ENCODE measurements at places on chromosomes 7 and 10. TPM values are rescaled to one million over a fixed set of nuclear protein-coding genes. Genes with fewer than 3 reads are reported as not detected.

Gene OR6B1
- total RNA-seq, result not detected

Gene CNNM1
- 0.10 TPM for total RNA-seq

Gene PAPOLB
- total RNA-seq, result 1.2 TPM

Gene TFEC
- not detected for total RNA-seq

Gene ABCC2
- total RNA-seq, result 0.39 TPM

Gene IGFBP3
- total RNA-seq, result 0.17 TPM

Gene TDRD1
- total RNA-seq, result not detected

DNA sequence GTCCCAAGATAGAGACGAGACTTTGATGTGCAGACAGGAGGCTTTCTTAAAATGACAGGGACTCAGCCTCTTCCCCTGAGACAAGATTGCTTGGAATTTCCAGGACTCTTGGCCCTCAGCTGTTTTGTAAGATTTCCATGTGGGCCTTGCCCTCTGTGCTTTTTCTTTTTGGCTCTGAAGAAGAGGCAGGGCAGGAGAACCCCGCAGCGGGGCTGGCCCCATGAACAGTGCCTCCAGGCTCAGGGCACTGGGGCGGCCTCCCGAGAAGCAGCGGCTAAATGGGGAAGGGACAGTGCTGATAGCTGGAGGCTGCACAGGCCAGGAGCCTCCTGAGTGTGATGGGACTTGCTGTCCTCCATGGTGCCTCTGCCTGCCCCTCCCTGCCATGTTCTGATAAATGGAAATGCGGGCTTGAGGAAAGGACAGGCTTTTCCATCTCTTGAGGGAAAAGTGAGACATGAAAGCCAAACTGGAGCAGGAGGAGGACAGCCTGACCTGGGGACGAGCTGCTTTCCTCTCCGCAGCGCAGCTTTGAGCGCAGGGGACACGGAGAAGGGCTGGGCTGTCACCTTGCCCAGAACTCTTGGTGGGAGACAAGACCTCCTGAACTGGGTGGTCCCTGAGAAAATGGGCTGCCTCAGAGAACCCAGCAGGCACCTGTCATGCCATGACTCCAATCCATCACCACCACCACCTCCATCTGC is 12.1 kb downstream of the SAP25 start:
- DNase-seq, result no peak

DNA sequence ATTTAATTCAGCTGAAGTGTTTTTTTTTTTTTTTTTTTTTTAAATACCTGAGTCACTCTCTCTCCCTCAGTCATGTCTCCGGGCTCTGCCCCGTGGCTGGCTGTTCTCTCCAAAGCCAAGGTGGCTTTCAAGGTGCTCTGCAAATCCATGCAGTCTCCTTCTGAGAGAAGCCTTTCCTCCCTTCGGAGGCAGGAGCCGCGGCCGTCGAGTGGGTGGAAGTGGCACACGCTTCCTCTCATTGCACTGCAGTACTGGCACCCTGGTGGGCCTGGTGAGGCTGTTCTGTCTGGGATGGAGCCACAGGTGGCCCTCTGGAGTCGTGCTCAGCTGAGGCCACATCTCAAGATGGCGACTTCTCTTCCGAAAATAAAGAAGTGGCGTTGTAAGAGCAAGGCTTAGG is 221.8 kb downstream of the GLRX3 start:
- no peak for DNase-seq

- DNase-seq, result no peak
Measured at GRCh38 chr10:14254368-14254767, 76.4 kb downstream of the FRMD4A start.

GRCh38 chr10:13271552-13272163 is 28.2 kb downstream of the PHYH start:
- DNase-seq, result peak; percentile 78

DNA sequence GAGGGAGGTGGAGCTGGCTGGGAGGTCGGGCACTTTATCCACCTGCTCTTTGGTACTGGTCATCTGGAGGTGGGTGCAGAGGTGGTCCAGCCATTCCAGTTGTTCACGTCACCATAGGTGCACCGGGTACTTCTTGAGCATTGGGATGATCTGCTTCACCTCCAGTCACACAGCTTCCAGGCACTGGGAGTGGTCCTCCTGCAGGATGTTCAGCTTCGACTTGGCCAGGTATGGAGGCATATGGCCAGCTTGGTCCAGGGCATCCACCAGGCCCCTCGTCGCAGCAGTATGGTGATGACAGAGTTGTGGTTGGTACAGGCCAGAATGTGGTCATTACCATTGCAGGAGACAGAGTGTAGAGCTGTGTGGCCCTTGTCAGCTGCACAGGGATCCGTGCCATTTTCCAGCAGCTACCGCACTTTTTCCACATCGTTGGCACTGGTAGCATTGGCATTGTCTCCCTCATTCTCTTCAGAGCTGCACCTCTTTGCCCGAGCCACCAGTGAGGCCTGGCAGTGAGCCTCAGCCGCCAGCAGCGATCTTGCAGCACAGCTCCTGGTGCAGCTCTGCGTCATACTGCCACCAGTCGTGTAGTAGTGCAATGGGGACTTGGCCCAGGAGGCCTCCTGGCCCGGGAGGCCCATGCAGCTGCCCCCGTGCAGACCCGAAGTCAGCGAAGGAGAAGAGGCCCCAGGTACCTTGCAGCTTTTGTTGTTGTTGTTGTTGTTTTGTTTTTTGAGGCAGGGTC is 150.9 kb downstream of the ZNF22 start:
- no peak for DNase-seq

DNA sequence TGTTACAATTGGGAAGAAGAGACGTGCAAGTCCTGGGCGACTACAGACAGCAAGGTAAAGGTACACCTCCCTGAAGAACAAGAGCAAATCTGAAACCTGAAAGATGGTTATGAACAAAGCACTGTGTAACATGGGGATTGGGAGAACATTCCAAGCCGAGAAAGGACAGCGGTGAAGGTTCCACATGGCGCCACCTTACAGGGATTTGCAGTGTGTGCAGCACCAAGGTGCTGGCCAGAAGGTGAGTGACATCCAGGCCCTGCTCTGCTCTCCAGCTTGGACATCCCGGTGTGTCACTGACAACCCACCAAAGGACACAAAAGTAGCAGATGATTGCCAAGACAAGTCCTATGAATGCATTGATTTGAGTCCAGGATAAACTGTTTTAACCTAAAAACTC is 88.2 kb upstream of the MKX start:
- no peak for DNase-seq

DNA sequence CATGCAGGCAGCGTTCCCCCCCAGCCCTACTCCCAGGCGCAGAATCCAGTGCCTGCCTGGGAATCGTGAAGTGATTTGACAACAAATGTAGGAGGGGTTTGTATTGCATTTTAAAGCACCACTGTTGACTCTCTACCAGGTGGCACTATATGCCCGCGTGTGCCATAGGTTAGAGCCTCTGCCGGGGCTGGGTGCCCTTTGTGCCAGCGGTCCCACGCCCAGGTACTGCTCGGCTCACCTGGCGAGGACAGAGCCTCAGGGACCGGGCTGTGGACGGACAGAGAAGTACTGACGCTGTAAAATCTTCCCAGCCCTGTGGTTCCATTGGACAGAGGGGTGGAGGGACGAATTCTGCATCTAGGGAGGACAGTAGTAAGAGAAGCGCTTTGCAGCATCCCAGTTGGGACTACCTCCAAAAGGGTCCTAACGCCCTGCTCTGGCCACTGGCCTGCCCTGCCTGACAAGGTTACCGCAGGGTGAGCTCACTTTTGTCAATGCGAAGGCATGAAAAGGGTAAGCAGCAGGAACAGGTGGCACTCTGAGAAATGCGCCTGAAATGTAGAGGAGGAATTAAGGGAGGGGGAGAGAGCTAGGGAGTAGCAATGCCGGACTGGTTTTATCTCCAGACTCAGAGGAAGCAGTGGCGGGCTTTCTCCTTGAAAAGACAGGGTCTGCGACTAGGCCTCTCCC is 788 bp upstream of the CACNA2D1 start:
- DNase-seq, result peak; percentile 25

DNA sequence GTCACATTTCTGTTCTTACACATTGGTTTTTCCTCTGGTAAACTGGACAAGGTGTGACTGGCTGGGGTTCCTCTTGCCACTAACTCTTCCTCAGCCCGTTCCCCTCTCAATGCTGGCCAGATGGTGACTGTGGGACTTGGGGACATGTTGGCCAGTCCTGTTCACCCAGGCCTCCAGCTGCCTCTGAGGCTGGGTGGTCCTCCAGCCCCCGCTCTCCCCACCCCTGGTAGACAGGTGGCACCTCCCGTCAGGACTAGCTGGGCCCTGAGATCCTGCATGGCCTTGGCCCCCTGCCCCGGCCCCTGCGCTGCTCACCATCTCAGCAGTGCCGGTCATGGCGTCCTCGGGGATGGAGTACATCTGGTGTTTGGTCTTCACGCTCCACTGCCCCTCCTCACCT is 10.8 kb upstream of the MYL7 start:
- DNase-seq, result no peak

- DNase-seq, result no peak
Measured at GRCh38 chr10:130932326-130933007, 379.1 kb downstream of the TCERG1L start.

DNA sequence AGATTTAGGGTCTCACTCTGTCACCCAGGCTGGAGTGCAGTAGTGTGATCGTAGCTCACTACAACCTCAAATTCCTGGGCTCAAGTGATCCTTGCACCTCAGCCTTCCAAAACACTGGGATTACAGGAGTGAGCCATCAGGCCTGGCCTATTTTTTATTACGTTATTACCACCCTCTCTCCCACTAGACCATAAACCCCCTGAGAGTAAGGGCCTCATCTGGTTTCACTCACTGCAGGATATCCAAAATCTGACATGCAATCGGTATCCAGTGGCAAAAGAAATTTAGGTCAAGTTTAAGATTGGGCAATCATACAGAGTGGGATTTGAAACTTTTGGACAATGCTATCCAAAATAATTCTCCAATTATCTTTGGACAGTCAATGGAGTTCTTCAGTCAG is 117.0 kb upstream of the NEBL start:
- DNase-seq, result no peak

- no peak for DNase-seq
Measured at GRCh38 chr7:135827391-135827790, 78.8 kb upstream of the FAM180A start.

- DNase-seq, result no peak
Measured at GRCh38 chr7:11753433-11753832, 78.6 kb downstream of the THSD7A start.

GRCh38 chr7:120837599-120837998 is 20.3 kb downstream of the TSPAN12 start:
- DNase-seq, result no peak

DNA sequence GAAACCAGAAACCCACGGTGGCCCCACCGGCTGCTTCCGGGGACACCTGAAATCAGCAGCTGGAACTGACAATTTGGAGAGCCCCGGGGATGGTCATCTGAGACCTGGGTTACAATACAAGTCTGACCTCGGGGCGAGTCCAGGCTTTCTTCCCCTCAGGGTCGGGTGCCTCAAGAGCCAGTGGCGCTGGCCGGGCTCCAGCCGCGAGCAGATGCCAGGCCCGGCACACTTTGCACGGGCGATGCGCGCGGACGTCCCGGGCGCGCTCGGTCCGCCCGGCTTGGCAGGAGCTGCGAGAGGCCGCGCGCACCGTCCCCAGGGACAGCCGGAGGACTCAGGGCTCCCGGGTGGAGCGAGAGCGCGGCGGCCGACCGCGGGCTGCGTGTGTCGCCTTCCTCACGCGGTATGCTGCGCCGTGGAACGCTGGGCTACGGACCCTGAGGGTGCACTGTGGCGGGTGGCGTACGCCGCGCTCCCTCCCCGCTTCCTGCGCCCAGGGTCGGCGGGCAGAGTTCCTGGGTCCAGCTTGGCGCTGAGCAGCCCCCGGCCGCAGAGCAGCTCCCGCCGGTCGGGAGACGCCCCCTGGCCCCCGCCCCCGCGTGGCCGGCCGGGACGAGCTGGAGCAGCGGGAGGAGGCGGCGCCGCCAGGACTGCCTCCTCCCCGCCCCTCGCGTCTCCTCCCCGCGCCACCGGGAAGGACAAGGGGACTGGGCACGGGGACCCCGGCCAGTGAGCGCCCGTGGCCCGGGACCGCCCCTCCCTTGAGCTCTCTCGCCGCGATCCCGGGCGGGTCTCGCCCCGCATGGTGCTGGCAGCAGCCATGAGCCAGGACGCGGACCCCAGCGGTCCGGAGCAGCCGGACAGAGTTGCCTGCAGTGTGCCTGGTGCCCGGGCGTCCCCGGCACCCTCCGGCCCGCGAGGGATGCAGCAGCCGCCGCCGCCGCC is at the start of gene RBM20:
RBM20 (plus strand) TSS at position 684 of the 945 bp plus-strand sequence; CDS start at position 803, 119 bp downstream.
- DNase-seq, result peak; percentile 73

DNA sequence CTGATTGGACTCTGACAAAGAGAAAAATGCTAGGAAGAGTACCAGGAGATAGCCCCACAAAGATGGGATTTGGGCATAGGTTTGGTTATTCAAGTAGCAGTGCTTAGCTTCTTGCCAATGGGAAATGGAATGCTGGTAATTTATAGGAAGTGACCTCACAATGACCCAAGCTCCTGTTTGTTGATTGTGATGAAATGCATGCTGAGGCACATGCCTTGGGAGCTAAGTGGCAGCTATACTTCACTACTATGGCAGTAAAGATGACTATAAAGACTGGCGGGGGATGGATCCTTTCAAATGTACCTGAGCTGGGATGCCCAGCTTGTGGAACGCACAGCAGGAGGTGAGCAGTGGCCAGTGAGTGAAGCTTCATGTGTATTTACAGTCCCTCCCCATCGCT is 153.8 kb downstream of the ZNF22 start:
- DNase-seq, result no peak

DNA sequence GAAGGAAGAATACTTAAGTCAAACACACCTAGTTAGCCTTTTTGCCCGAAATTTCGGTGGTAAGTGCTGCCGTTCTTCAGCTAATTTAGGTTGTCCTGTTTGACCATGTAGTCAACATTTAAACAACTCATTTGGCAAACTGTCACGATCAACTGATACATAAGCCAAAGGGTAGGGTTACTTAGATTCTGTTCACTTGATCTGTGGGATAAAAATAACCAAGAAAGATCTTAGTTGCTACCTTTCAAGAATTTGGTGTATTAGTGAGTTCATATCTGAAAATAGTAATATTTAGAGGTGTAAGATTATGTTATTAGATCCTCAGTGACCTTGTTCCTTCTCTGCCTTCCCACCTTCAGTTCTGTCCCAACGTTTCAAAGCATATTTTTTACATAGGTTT is 2.0 kb downstream of the TNKS2 start:
- no peak for DNase-seq

DNA sequence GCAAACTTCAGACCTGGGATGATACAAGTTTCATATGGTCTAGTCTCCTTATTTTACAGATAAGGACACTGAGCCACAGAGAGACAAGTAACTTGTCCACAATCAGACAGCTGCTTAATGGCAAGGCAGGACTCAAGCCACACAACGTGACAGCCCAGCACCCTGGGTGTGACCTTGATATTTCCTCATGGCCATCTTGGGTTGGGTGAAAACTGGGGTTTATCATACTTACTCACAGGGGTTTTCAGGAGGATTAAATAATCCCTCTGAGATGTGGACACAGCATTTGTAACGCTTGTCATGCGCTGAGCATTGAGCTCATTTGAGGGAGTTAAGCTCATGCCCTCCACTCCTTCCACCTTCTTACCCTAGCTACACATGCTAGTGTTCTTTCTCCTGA is 58.0 kb downstream of the ABLIM1 start:
- DNase-seq, result no peak

GRCh38 chr10:93757136-93757535 is 600 bp upstream of the LGI1 start:
- peak; percentile 80 for DNase-seq

Measured in glutamatergic neuron (in vitro differentiated cells).